Amygdala (tissue), 56 donors: ENCODE measurements at places on chromosomes 11 and 22.

DNA sequence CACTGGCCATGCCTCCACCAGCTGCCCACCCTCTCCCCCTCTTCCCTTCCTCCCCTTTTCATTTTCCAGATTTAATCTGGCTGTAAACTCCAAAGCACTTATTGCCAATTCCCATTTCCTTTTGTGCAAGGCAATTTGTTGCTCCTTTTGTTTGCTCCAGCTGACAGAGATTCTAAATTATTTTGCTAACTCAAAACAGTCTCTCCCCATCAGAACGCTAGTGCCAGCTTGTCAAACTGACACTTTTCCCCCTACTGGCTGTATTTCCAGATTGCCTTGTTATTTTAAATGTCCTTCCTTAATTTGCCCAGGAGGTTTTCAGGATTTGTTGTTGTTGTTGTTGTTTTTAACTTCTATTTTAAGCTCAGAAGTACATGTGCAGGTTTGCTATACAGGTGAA is 57.0 kb upstream of the PAK1 start:
- no peak for DNase-seq

DNA sequence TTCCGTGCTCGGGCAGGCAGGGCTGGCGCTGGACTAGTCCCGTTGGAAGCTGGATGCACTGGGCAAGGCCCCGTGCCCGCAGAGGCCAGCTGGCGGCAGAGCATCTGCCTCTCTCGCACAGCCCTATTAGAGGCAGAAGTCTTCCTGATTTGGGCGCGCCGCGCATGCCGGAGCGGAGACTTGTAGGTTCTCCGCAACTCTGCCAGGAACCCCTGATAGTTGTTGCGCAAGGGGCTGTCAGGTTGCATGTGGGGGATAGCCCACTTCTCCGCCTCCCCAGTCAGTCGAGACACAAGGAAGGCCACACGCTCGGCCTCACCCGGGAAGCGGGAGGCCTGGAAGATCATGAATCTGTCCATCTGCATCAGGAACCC is 1.2 kb downstream of the RTL6 start:
- no peak for DNase-seq

GRCh38 chr11:71373791-71374454 is 74.3 kb downstream of the DHCR7 start:
- DNase-seq, result no peak

DNA sequence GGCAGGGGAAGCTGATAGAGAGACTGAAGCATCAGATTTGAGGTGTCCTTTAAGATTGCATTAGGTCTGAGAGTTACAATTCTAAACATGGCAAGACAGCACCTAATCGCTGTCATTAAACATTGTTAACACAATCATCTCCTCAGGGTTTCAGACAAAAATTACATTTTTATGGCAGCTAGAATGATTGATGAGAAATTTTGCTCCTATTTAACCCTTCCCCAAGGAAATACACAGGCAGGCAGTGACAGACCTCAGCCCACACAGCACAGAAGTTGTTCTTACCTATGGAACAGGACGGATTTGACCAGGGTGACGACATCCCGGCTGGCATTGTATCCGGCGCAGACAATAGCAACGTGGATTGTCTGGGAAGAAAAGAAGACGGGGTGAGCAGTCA is 294.3 kb downstream of the LARGE1 start:
- no peak for DNase-seq

DNA sequence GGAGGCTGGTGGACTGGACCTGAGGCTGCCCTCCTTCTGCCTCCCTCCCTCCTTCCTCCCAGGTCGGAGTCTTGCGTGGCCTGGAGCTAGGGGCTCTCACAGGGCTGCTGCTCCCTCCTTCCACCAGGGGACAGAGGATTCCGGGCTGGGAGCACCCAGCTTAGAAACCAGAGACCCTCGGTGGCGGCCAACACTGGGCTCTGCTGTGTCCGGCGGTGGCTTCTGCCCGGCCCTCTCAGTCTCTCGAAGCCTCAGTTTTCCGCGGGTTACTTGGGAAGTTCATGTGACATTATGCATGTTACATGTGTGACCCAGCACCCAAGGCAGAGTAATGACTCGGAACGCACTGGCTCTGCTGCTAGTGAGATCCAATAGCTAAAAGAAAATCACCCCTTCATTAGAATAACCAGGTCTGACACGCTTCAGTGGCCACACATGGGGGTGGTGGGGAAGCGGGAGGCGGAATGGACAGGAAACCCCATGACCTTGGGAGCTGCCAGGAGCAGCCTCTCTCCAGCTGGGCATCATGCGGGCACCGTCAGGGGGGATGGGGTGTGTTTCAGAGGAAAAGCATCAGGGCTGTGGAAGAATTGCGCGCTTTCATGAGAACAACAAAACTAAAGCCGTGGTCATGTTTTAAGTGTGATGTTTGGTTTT is 5.9 kb upstream of the MRGPRG start:
- no peak for DNase-seq

DNA sequence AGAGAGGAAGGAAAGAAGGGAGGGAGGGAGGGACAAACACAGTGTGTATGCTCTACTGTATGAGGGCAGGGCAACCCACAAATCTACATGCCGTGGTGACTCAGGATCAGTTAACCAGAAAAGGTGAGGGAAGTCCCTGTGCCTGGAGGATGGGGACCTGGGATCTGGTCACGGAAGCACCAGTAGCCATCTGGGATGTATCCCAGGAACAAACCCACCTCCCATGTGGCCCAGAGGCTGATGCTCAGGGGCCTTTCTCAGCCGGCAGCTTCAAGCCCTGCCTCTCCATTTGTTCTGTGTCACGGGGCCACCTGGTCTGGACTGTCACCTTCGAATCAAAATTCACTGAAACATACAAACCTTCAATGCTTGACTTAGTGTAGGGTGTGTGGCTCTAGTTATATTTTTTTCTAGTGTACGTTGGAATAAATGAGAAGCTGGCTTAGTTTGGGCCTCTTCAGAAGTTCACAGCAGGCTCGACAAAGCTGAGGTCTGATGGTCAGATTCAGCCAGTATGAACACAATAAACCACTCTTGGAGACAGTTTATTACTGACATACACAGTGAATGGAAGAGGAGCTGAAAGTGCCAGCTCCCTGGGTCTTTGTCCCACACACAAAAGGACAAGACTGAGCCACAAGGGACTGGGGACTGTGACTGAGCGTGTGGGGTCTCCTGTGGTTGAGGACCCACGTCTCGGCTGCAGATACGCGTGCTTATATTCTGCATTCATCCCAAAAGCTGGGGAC is 23.5 kb upstream of the RTL6 start:
- DNase-seq, result no peak

- DNase-seq, result no peak
Measured at GRCh38 chr11:115257678-115258077, 246.5 kb downstream of the CADM1 start.

GRCh38 chr22:30004694-30005093 is 75.6 kb upstream of the HORMAD2 start:
- DNase-seq, result no peak

DNA sequence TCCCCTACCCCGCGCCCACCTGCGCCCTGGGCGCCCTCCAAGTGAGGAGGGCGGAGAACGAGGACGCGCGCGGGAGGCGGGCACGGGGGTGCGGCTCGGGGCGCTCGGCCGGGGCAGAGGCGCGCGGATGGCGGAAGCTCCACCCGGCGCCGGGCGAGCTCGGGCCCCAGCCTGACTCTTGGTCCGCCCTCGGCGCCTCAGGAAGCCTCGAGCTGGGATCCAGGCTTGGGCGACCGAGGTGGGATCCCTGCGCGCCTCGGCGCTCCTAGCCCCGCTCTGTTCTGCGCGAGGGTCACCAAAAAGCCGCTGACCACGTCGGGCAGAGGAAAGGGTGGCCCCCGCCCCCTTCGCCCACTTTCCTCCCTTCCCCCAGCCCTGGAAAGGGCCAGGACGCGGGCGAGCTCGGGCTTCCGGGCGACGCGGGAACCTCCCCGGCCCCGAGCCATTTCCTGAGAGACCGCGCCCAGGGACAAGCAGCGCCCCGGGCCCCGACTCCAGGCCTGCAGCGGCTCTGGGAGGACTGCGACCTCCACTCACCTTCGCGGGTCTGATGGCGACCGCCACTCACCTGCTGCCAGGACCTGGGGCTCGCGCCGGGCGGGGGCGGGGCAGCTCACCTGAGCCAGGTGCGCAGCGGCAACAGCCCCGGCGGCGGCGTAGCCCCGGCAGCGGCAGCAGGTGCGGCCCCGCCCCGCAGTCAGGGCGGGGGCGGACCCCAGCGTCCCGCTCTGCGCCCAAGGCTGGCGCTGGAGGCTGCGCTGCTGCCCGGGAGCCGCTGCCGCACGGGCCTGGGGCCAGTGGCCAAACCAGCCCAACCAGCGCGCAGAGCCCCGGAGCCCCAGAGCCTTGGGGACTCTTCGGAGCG is 2.2 kb upstream of the SIGIRR start:
- no peak for DNase-seq

DNA sequence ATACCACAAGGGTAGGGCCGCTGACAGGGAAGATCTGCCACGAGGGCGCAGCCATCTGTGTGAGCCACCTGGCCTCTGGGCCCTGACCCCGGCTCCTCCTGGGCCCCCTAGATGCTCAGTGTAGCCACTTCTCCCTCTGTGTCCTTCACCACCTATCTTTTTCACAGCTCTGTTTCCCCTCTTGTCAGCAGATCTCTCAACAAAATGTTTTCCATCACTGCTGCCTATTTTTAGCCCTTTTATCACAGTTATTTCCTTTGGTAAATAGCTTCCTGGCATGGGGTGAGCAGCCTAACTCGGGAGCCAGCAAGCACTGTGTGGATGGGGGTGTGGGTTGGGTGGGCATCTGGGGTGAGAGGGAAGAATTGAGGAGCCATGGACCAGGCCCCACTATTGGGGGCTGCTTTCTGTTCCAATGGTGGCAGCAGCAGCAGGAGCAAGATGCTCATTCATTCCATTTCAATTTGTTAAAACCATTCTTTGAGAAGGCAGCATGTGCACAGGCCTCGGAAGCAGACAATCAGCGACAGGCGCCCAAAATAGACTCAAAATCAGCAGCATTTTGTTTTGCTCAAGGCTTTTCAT is 135.2 kb upstream of the NAV2 start:
- no peak for DNase-seq

GRCh38 chr11:77046060-77046501 is 11.9 kb downstream of the B3GNT6 start:
- DNase-seq, result no peak

DNA sequence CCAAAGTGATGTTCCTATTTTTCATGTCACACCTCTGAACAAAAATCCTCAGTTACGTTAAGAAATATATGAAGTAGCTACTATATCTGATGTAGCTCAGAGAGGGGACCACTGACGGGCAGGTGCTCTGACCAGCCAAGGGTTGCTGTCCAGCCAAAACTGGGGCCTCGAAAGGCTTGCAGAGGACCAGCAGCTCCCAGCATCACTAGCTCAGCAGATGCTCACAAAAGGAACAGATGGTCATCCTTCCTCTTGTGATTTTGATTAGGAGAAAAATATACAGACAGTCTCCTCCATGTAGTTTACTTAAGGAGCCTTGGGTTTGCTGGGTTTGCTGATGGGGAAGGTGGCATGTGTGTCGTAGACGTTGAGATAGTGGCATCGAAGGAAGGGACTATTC is 374.6 kb upstream of the B3GAT1 start:
- DNase-seq, result no peak

GRCh38 chr11:12251666-12252560 is 125.5 kb upstream of the PARVA start:
- DNase-seq, result no peak

DNA sequence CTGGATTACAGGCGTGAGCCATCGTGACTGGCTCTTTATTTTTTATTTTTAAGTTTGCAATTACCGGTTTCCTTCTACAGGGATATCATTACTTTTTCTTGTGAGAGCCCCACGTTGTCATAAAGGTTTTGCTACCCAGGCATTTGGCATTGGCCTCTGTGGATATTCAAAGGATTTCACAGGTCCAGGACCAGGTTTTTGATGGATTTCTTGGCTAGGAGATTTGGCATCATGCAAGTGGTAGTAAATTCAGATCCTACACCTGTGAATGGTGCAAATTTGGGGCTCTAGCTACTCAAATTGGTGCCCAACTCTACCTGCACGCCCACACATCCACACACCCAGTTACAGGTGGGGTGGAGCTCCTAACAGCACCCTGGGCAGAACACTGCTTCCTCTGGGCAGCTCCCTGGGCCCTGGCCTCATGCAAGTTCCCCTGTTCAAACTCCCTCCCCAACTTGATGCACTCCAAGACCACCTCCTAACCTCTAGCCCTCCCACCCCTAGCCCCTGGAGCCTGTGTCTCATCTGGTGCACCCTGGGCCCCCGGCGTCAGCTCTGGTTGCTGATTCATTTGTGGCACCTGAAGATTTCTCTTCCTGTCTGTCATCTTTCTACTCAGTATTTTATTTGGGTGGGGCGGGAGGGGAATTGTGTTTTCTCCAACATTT is 9.3 kb upstream of the MRGPRD start:
- DNase-seq, result no peak

GRCh38 chr11:120977266-120978137 is 46.4 kb upstream of the TBCEL start:
- DNase-seq, result no peak

- no peak for DNase-seq
Measured at GRCh38 chr11:126113515-126113957, 50.9 kb upstream of the CDON start.

DNA sequence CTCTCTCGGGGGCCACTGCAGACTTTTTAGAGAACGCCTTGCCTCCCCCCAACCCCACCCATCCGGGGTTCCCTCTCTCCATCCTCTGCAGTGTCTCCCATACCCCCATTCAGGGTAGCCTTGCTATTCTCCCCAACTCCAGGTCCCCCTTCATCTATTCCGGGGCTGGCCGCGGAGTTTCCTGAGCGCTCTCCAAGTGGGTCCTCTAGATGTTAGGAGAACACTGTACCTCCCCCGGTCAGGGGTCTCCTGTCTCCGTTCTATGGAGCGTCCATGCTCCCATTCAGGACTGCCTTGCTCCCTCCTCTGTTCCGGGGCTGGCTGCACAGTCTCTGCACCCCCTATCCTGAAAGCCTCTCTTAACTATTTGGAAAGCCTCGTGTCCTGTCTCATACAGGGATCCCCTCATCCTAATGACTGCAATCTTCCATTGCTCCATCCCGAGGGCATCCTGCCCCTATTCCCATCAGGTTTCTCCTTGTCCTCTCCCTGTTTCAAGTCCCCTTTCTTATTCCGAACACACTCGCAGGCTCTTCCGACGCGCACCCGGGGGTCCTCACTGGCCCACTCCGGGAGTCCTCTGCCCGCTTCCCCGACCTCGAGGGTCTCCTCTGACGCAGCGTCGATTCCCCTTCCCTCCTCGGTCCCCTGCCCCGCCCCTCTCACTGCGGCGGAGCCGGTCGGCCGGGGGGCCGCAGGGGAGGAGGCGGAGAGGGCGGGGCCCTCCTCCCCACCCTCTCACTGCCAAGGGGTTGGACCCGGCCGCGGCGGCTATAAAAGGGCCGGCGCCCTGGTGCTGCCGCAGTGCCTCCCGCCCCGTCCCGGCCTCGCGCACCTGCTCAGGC is at the start of gene NEFH:
NEFH (plus strand) TSS at position 802 of the 845 bp plus-strand sequence. CDS start 45 bp downstream, outside the sequence.
- DNase-seq, result no peak
